ENCODE measurements at places on chromosomes 5 and 9.

GRCh38 chr9:89969156-89969675 lies 364.4 kb downstream of the GADD45G start:
- DNase-seq = no peak

- no peak for DNase-seq
Measured at GRCh38 chr5:16992006-16992405, 55.9 kb upstream of the MYO10 start.

DNA sequence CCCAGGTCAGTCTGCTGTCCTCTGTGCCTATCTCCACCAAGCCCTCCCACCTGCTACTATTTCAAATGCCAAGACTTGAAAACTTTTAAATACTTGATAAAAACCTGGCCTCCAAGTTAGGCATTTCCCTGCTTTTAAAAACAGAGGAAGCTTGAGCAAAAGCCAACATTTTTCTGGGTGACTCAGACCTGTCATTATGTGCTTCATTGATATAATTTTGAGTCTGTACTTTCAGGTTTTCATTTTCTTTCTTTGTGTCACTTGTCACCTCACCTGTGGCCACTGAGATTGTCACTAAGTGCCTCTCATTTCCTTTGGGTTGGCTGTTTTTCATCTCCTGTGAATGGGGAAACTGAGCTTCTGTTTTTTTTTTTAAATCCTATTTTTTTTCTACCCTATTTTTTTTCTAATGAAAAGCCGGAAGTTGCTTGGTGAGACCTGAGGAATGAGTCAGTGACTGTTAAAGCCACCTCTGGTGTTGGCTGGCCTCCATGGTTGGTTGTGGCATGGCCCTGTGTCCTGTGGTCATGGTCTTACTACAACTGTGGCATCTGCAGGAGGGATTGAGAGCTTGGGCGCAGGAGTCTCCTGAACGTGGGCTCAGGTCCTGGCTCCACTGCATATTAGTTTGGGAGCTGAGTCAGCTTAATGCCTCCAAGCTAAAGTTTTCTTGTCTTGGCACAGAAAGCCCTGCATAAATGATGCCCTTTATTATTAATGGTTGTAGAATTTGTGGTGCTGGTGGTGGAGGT lies 56.7 kb downstream of the ARHGAP26 start:
- DNase-seq = no peak

DNA sequence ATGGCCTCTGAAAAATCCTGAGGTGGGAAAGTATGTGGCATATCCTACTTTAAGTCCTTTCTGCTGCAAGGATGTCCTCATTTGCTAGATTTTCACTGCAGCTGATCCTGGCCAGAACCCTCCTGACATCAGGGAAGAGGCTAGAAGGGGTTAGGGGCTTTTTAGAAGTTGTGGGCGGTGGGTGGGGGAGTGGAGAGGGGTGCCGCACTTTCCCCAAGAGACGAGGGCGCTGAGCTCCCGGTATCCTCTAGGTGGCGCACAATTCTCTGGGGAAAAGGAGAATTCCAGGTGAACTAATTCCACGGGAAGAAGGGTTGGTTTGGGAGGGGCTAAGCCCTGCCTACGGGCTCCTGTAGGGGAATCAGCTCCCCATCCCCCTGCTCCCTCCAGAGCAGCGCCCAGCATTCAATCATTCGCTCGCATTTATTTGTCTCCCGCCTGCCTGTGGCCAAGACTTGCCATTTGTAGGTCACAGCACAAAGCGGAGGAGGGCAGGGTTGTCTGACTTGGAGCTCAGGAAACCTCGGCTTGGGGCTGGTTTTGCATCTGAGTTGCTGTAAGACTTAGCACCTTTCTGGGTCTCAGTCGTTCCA lies 42.9 kb upstream of the HAND1 start:
- no peak for DNase-seq

DNA sequence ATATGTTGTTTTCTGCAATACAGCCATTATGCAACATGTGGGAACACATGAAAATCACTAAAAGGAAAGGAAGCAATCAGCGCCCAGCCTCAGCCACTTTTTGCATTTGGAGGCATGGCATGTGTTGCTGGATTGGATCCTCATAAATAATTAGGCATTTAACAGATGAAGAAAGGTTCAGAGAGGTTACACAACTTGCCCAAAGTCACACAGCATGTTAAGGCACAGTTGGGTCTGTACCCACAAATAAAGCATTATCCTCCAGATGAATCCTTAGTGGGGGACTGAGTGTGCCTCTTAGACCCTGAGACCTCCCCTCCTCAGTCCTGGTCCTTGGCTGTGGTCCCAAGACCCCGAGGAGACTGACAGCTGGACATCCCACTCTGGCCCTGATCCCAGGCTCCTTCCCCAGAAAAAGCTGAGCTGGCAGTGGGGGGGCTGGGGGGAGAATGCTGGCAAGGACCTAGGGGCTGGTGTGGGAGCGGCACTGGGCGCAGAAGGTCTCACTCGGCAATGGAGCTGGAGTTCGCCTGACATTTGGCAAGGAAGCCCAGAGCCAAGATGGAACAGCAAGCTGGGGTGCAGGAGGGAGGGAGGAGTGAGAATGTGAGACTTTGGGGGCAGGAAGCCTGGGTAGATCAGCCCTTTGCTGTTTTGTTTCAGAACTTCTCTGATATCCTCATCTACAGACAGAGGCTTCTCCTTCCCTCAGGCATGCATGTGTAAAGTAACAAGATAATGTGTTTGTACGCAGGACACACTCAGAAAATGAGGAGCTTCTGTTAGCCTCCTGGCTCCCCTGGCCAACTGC lies 6.9 kb upstream of the AKNA start:
- DNase-seq = peak; percentile 31

DNA sequence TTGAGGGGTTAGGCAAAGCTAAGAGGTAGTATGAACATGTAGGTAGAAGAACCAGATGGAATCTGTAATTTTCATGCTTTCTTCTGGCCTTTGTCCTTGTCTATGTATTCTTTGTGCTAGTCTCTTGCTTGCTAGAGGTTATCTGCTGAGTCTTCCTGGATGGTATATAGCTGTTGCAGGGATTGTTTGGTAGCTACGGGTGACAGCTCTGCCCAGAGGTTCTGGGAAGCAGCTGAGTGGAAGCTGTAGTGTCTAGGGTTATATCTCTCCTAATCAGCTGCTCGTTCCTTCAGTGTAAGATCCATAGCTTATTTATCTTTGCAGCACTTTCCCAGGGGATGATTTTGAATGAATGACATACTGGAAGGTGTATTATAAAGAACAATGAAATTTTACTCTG lies 100.3 kb downstream of the ATG10 start:
- DNase-seq = no peak

GRCh38 chr9:94911986-94912635 lies 185.6 kb downstream of the AOPEP start:
- no peak for DNase-seq

DNA sequence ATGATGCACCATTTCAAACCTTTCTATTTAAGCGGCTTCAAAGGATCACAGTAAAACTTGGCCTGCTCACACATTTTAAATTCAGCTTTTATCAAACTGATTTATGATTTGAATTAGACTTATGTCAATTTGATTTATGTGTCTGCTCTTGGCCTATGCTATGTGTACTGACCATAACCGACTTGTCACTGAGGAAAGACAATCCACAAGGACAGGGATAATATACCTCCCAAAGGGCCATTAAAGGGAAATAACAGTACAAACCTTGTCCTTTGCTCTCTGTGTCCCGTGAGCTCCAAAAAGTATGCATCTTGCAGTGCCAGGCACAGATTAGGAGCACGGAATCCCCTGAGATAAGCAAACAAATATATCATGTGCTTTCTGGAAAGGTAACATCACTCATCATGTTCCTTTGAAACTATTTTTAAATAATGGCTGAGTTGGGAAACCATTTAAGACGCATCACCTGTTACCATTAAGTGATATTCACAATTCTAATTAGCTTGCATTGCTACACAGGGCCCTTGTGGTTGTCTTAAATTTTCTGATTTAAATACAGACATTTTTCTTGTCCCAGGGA lies 31.9 kb upstream of the FTMT start:
- DNase-seq = no peak

GRCh38 chr5:31470608-31471007 lies 61.3 kb downstream of the DROSHA start:
- DNase-seq = no peak

- DNase-seq = peak; percentile 66
Measured at GRCh38 chr5:127757576-127757975, 54.4 kb downstream of the CCDC192 start.

GRCh38 chr5:138596105-138596881 lies 21.1 kb upstream of the HSPA9 start:
- DNase-seq = no peak

GRCh38 chr5:76583163-76584047 lies 39.8 kb downstream of the F2RL2 start:
- no peak for DNase-seq

- DNase-seq = peak; percentile 86
Measured at GRCh38 chr5:151825445-151825844, 53.7 kb downstream of the G3BP1 start.
